ELR (cell line): ENCODE measurements at places on chromosomes 1 and 21.

GRCh38 chr1:7284839-7285435 is 486.2 kb upstream of the VAMP3 start:
- DNase-seq, result peak; percentile 57

DNA sequence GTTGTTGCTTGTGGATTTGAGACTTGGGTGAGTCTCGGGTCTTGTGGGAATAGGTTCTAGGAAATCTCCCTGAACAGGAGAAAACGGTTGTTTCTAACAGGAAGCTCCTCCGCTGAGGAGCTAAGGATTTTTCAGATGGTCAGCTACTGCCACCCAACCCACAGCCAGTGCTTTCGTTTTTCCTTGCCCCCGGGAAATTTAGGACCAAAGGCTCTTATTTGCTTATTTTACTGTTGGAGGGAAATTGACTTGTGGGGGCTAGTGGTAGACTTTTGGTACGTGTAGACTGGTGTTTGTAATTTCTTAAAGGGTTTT is 792 bp downstream of the SNX7 start:
- DNase-seq, result peak; percentile 68

- DNase-seq, result no peak
Measured at GRCh38 chr1:207840380-207840779, 70.5 kb downstream of the CD34 start.

DNA sequence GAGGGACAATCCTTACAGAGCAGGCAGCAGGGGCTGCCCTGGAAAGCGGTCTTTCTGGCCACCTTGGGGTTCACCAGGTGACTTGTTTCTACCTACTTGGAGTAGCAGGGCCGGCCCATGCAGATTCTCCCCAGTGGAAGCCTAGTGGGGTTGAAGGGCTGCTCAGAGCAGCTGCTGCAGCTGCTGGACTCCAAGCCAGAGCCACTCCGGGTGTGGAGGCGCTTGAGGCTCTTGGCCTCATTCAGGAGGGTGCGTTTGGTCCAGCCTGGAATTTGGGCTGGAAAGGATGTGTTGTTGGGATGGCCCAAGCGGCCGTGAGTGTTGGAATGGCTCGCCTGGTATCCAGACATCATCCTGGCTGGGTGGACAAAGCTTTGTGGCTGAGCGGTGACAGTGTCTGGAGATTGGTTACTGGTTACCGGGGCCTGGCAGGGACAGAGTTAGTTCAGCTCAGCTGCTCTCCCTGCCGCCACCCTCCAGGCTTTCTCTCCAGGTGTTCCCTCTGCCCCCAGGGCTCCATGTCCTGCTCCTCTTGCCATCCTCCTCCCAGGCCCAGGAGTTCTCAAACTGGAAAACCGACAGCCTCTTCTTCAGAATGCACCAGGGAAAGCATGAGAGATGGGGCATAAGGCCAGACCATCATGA is 14.2 kb upstream of the HSPG2 start:
- DNase-seq, result no peak

DNA sequence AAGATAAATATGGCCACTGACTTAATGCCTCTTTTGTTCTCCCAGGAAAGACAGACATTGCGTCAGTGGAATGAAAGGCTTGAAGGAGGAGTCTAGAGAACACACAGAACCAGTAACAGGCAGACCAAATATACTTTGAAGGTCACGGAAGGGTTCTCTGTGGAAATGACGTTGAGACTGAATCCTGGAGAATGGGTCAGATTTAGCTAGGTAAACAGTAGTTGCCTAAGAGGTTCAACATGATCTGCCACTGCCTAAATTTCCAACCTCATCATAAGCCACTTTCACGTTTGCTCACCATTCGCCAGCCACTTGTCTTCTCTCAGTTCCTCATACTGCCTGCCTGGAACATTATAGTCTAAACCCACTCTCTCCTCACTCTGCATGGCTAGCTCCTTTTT is 20.5 kb downstream of the PLA2G4A start:
- DNase-seq, result no peak

DNA sequence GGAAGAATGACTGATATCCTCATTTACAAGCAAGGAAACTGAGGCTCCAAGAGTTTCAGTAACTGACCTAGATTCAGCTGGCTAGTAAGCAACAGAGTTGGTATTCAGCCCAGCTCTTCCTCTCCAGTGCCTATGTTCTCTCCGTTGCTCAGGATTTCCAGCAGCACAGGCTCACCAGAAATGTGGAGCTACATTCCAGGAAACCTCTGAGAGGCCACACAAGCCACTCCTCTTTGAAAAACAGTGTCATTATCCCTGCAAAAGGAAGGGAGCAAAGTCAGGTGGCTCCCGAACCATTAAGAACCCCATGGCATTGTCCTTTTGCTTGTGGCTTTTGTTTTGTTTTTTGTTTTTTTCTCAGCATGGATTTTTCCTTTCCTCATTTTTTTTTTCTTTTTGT is 40.6 kb upstream of the DUSP10 start:
- no peak for DNase-seq

GRCh38 chr1:62092110-62092509 is 102.5 kb upstream of the L1TD1 start:
- DNase-seq, result no peak

GRCh38 chr1:147202576-147202975 is 22.6 kb downstream of the FMO5 start:
- peak; percentile 20 for DNase-seq

DNA sequence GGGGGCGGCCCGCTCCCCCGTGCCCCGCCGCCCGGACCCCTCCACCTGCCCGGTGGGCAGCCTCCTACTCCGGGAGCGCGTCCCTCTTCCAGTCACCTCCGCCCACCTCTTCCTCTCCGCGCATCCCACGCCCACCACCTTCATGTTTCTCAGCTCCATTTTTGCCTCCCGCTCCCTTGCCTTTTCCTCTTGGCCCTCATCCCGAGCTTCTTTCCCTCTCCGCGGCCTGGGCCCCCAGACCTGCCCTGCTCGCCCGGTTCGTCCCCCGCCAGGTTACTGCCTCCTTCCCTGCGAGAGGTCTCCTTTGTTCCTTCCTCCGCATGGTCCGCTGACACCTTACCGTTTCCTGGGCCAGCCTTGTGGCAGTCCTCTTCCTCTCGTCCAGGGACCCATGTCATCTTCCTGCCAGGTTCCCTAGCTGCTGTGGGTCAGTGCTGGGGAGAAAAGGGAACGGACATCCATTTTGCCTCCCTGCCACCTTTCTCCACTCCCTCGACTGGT is 563 bp downstream of the QSOX1 start:
- peak; percentile 50 for DNase-seq
